ENCODE measurements at places on chromosomes 13 and 19.

- DNase-seq, result no peak
These were observed 3.9 kb upstream of the CD33 start for GRCh38 chr19:51220996-51221395.

- DNase-seq, result peak; percentile 23
These were observed at the start of gene FOXA3 for GRCh38 chr19:45863840-45864628. FOXA3 (plus strand) TSS chr19:45864326; CDS start chr19:45864457, 131 bp downstream.

DNA sequence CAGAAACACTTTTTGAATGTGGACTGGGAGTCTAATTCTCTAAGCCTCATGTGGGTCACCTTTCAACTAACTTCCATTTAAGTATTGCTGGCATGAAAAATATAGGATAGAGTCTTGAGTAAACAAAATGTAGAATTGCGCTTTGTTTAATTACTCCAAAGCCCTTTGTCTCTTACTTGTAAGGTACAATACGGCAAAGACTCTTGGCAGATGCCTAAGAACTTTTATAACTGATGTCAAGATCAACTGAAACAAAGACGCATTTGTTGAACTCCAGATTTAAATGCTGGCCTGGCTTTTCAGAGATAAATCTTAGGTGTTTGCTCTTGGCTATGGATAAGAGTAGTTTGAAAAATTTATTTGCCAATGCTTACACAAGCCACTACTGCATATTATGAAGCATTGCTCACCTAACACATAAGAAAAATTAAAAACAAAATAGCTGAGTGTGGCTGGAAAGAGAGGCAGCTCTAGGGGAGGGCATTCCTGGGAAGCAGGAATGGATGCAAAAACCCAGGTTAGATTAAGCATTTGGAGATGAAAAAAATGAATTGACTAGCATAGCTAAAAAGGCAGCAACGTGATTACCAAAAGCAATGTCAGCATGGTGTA is 107.3 kb upstream of the STARD13 start:
- DNase-seq, result no peak

DNA sequence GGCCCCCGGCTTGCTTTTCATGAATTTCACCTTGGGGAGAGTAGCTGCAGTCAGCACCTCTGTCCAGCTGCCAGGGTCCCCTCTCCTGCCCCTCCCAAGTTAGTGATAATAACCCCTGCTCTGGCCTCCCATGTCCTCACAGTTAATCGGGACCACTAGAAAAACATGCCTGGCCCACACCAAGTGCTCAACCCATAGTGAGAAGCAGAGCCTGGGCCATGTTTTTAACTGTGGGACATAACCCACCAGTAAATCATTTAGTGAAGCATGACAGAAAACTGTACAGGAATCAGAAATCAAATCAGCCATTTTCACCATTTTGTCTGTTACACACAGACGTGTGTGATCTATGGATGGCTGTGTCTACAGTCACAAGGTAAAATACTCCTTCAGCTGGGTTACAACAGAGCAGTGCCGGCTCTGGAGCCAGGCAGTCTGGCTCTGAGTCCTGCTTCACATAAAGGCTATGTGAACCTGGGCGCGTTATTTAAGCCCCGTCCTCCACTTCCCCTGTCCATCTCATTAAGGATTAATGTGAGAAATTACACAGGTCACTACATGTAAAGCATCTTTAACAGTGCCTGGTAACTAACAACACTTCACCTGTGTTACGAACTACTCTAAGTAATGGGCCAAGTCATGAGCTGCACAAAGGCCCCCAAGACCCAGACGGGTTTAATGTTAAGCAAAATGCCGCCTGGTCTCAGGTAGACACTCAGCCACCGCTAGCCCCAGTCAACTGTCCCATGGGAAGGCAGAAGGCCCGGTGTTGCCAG is 7.6 kb upstream of the ECH1 start:
- no peak for DNase-seq

- no peak for DNase-seq
These were observed 235.2 kb downstream of the KLF5 start for GRCh38 chr13:73293913-73294523.

- no peak for DNase-seq
These were observed at the start of gene KLK3 for GRCh38 chr19:50854636-50855410. KLK3 (plus strand) TSS chr19:50854915; CDS start chr19:50854956, 41 bp downstream.

DNA sequence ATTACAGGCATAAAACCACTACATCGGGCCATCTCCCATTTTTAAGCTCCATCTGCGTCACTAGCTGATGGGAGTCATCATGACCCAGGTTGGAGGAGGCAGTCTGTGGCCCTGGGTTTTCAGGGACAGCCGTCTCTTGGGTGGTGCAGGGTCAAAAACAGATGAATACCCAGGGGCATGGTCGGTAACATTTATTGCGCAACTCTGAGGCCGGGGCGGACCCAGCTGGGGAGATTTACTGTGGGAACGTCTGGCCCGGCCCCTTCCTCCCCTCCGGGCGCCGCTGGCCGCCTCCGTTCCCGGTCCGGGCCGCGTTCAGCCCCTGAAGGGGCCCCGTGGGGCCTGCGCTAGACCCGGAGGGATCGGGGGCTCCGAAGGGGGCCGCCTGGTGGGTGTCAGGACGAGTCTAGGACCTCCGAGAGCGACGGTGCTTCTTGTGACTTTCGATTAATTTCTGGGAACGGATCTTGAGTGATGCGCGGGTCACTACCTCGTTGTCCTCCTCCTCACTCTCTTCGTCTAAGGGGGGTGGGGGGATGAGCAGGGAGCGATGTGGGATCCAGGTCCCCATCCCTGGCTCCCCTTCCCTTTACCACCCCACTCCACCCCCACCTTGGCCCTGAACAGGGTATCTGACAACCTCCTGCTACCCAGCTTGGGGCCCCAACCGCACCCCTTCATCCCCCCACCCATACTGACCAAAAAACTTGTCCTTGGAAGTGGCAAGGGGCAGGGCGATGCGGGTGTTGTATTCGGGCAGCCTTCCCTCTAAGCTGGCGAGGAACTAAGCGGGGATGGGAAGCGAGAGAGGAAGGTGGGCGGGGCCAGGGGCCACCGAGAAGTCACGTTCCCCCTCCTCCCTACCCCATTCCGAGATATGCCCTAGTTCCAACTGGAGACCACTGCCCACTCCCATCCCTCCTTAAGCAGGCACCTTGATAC is 1.6 kb upstream of the RGL3 start:
- no peak for DNase-seq

DNA sequence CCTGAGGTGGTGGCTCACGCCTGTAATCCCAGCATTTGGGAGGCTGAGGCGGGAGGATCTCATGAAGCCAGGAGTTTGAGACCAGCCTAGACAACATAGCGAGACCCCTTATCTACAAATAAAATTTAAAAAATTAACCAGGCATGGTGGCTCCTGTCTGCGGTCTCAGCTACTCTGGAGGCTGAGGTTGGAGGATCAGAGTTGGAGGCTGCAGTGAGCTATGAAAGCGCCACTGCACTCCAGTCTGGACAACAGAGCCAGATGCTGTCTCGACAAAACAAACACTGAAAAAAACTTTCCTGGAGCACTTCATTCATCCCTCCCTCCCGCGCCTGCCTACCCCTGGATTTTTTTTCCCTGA is 665 bp upstream of the ATG4D start:
- no peak for DNase-seq

GRCh38 chr13:43245374-43245964 is 222.1 kb downstream of the DNAJC15 start:
- DNase-seq, result no peak

DNA sequence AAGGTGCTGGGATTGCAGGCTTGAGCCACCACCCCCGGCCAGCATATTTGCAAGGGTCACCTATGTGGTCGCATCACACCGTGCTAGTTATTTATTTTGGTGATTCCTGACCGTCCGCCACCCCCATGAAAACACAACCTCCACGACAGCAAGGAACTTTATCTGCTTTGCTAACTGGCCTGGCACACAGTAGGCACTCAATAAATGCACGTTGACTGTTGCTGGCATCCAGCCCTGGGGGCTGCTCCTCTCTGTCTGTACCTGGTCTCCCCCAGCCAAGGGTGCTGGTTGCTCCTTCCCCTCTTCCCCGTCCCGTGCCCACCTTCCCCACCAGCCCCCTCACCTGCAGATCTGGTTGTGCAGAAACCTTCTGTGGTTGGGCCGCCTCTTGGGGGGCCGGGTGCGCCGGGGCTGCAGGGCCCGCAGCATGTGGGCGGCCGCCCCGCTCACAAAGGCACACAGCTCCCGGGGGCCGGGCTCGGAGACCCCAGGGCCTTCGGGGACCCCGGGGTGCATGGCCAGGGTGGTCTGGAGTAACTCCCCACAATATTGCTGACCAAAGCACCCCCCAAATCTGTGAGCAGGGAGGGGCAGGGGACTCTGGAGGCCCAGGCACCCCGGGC is 401 bp downstream of the C19orf85 start:
- DNase-seq, result no peak

DNA sequence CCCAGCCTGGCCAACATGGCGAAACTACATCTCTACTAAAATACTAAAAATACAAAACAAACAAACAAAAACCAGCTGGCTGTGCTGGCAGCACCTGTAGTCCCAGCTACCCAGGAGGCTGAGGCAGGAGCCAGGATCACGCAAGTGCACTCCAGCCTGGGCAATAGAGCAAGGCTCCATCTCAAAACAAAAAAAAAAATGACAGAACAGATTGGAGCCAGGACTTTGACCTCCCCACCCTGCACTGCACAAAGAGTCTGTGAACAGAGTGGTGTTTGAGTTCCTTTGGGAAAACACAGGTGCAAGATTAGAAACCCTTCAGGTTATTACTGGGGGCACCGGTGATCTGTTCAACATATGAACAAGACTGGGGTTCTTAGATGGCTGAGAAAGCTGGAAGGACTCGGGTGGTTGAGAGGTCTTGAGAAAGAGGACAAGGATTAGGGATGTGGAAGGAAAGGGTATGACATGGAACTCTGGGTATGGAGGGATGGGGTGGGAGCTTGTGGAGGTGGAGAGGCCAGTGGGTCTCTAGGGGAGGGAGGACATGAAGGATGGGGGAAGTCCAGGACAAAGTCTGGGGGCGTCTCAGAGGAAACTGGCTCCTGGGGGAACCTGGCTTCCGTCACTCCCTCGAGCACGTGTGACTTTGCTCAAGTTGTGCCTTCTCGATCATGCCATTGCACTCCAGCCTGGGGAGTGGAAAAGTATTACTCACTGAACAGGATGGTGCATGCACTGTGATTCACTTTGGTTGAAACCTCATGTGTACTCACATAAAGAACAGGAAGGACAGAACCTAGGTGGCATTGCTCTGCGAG is 25.9 kb downstream of the RCN3 start:
- no peak for DNase-seq

GRCh38 chr13:81551036-81551435 is 1210.1 kb upstream of the SPRY2 start:
- no peak for DNase-seq

GRCh38 chr13:50613356-50613831 is 230.1 kb downstream of the DLEU7 start:
- DNase-seq, result peak; percentile 88

DNA sequence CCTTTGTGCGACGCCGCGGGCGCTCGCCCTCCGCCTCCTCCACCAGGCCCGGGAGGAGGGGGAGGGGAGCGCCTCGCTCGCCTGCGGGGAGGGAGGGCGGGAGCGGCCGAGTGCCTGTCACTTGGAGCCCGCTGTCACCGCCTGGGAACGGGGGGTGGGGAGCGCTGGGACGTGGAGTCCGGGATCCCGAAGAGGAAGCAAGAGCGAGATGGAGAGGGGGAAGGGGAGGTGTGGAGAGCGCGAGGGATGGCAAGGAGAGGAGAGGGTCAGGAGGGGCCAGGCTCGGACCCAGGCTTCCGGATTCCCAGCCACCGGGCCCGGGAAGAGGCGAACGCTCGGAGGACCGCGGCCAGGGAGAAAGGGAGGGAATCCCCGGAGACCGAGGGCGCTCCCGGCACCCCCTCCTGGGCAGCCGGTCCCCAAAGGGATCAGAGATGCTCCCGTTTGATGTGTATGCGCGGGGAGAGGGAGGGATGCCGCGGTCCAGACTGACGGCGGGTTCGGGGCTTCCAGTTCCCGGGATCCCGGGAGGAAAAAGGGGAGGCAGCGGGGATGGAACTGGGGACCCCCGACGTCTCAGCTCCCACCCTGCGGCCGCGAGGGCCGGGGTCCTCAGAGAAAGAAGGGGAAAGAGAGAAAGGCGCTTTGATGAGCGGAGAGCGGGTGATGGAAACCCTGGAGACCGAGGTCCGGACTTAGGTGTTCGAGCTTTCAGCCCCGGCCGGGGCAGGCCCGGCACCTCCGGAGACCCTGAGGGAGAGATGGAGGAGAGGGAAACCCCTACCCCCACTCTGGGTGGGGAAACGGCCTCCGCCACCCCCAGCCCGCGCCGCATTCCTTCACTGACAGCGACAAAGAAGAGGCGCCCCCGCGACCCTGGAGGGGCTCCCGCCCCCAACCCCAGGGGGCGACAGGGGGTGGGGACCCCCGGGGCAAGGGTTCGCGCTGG is 4.7 kb upstream of the DPF1 start:
- no peak for DNase-seq

- DNase-seq, result peak; percentile 5
These were observed at the start of gene ZFR2 for GRCh38 chr19:3868770-3869456. ZFR2 (minus strand) TSS chr19:3869038; CDS start chr19:3869017, 21 bp downstream.

DNA sequence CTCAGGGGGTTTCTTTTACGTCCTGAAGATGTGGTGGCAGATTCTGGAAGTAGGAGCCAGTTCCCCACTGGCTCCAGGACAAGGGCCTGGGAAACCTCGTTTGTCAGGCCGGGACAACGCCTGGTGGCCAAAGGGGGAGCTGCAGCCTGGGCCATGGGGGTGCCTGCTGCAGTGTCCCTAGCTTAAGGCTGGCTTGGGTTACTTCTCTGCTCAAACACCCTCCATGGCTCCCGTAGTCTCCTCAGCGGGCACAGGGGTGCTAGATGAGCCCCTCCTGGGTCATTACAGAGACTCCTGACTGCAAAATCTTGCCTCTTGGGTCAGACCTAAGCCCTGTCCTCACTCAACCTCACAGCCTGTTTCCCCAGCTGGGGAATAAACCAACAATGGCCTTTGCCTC is 14.7 kb downstream of the CILP2 start:
- DNase-seq, result peak; percentile 5

DNA sequence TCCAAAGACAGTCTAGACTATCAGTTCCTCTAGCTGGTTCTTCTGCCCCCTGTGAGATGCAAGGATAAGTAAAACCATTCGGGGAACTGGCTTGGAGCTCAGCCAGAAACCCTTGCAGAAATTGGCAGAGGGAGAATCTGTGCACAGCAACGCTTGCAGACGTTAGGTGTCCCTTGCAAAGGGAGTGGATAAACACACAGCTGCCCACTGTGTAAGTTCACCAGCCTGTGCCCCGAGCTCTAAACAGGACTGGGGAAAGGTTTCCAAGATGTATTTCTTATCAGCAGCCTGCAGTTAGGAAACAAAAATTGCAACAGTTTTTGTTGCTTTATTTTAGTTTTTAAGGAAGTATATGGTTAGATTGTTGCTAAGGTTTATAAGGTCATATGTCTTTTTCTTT is 19.0 kb upstream of the ADGRE1 start:
- no peak for DNase-seq

- no peak for DNase-seq
These were observed 2.7 kb upstream of the MADCAM1 start for GRCh38 chr19:493391-494170.

- DNase-seq, result no peak
These were observed 11.7 kb upstream of the MTIF3 start for GRCh38 chr13:27461940-27462584.

Data from hematopoietic multipotent progenitor cell treated with erythropoietin and hydrocortisone succinate and interleukin-3 and kit ligand, for 15 days (in vitro differentiated cells).